GM23338 (cell line): ENCODE measurements at places on chromosomes 2 and 18.

- DNase-seq: no peak
Observed at GRCh38 chr2:18395555-18395954, 164.9 kb downstream of the RDH14 start.

DNA sequence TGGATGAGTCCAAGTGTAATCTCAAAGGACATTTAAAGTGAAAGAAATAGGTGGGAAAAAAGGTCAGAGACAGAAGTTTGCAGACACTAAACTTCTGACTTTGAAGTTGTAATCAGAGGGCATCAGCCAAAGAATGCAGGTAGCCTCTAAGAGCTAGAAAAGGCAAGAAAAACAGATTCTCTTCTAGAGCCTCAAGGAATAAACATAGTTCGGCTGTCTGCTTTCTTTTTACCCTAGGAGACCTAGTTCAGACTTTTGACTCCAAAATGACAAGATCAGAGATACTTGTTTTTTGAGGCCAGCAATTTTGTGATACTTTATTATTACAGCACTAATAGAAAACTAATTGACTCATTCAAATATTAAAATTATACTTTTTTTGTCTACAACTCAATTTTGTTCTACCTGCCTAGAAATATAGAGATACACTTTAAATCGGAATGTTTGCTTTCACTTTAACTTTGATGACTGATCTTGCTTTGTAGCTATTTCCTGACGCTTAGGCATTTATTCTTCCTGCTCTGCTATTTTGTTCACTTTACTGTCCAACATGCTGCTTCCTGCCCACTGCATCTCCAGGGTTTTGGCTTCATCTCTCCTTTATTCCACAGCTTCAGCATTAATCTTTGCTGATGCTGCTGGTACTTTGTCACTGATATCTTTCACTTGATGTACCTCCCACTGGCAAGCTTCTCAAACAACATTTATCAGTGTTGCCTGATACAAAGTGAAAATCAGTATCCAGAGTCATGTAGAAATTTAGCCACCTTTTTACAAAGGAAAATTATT lies 272.5 kb downstream of the DSEL start:
- no peak for DNase-seq

DNA sequence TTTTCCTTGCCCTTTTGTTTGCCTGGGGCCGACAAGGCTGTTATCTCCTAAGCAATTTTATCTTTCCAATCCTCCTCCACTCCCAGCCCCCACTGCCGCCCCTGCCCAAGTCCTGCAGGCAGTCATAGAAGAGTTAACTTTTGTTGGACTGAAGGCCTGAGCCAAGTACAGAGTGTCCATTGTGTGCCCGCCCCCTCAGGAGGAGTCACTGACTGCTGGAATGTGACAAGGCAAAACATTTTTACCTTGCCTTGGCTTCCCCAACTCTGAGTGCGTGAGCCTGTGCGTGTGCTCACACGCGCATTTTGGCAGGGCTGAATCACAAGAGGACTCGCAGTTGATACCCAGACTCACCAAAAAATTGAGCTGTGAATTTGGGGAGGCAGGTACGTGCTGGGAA lies 16.2 kb downstream of the SETBP1 start:
- no peak for DNase-seq

- DNase-seq: peak; percentile 77
Observed at GRCh38 chr18:63848159-63848558, 39.3 kb upstream of the SERPINB2 start.

DNA sequence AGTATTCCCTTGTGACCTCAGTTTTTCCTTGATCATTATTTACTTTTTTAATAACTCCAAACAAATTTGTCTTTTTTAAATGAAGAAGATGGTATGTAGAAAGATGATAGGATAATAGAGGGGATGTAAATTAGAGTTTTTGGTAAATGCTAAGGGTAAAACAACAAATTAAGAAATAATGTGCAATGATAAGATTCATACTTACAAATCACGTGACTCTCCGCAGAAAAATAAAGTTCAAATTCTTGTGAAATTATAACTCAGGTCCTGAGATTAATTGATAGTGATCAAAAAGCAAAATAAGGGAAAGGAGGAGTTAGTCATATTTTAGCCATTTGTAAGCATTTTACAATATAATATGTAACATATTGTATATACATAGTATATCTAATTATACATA lies 304.1 kb upstream of the KCNH7 start:
- DNase-seq: no peak

GRCh38 chr2:218289639-218290315 lies 2.5 kb downstream of the TMBIM1 start:
- no peak for DNase-seq

DNA sequence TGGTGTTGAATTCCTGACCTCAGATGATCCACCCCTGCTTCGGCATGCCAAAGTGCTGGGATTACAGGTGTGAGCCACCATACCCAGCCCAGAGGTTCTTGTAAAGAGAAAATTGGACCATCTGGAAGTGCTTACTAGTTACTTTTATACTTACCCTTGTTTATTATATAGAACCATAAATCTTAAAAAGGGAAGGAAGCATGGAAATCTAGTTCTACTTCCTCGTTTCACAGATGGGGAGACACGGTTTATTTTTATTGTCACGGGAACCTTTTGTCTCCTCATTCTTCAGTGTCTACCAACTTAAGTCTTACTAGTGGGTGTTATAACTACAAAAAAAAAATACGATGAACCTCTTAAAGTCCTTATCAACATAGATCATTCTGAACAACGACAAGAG lies 45.8 kb upstream of the PDK1 start:
- DNase-seq: no peak

DNA sequence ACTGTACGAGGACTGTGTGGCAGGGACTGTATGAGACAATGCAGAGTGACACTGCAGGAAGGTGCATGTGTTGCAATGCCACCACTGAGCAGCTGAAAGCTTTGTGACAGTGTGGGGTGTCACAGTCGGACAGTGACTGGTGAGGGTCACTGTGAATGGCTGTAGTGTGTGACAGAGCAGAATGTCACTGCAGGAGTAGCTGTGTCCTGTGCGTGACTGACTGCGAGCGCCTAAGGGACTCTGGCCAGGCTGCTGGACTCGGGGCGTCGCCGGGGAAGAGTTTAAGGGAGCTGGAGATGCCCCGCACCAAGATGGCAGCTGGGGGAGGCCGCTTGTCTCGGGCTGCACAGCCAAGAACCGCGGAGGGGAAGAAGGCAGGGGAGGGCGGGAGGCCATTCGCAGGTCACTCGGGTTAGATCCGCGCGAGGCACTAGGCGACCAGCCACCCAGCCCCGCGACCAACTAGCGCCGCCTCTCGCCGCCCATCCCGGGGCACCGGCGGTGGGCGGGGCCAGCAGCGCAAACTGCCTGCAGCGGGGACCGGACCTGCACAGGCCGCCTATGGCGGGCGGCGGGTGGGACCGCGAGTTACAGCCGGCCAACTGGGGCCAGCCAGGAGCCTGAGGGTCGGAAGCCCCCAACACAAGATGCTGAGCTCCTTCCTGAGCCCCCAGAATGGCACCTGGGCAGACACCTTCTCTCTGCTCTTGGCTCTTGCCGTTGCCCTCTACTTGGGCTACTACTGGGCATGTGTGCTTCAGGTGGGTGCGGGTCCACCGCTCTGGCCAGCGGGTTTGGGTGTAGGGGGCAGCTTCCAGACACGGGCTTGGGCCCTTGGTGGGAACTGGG lies at the start of gene ABHD1:
TSS of gene ABHD1 (plus strand) at position 514 of the 849 bp plus-strand sequence. CDS start at position 648, 134 bp downstream.
- DNase-seq: peak; percentile 69

GRCh38 chr2:121796239-121796638 lies 40.8 kb downstream of the TSN start:
- no peak for DNase-seq

- no peak for DNase-seq
Observed at GRCh38 chr2:225735844-225736243, 336.3 kb downstream of the NYAP2 start.

GRCh38 chr18:63430526-63430925 lies 8.2 kb upstream of the VPS4B start:
- DNase-seq: no peak

GRCh38 chr2:201842131-201842860 lies 36.0 kb downstream of the CDK15 start:
- DNase-seq: peak; percentile 34

DNA sequence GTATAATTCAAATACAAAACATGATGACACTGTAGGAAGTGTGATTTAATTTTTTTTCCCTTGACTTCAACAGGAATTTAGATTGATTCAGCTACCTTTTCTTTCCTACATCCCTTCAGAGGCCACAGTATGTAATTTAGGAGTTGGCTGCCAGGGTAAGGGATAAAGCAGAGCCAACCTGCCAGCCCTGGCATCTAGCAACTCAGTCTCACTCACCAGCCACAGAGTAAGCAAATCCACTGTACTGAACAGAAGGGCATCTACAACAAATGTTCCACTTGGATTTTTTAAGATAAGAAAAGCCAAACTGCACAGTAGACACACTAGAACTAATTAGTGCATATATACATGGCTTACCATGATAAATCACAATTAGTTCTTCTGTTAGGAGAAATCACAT lies 54.3 kb upstream of the PEX13 start:
- no peak for DNase-seq

DNA sequence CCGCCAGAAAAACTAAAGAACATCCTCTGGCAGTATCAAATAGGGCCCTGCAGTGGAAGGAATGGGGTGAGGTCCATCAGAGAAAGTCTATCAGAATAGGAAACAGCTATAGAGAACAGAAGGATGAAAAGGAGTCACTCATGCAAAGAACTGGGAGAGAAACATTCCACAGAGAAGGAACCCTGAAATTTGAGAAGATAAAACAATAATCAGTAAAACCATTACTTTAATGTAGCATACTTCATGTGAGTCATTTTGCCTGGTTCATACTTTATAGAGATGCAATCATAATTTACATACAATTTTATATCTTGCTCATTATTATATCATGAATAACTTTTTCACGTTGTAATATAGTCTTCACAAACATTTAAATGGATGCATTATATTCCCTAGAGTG lies 402.2 kb downstream of the NCKAP5 start:
- DNase-seq: no peak

GRCh38 chr2:203484266-203485112 lies 50.6 kb downstream of the RAPH1 start:
- DNase-seq: peak; percentile 57

DNA sequence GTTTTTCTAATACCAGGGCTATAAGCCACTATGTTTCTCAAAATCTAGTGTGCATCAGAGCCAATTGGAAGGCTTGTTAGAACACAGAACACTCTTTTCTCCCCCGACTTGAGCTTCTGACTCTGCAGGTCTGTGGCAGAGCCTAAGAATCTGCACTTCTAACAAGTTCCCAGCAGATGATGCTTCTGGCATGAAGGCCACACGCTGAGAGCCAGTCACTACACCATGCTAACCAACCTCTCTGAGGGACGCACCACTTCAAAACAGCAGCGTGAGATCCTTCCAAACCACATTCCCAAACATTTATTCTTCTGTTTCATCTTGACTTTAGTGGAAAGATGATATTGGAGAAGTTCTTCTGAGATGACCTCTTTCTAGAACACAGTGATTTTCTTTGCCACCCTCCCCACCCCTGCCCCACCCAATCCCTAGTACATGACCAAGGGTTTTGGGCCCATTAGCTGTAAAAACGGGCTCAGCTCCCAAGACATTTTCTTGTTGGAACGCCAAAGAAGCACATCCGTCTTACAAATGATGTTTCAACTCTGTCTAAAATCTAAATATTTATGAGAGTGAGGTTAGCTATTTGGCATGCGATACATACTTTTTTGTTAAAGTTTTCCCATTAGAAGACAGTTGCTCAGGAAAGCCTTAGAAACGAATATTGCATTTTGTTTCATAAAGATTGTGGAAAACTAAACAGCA lies 391.9 kb downstream of the TMEM182 start:
- DNase-seq: no peak

DNA sequence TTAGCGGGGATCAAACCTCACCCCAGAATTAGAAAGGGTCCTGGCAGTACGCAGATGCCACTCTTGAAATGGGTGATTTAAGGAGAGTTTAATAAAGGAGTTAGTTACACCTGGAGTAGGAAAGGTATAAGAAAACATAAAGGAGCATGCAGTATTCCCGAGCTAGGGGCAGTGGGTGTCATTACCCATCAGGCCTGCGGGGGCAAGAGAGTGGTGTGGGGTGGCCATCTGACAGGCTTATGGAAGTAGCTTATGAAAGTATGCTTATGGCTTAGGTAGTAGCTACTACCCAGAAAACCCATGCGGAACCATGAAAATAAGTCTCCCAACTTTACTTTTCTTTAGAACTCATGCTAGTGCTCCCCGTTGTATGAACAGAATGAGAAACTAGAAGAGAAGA lies 568.9 kb upstream of the ACVR2A start:
- DNase-seq: peak; percentile 61
